ENCODE measurements at places on chromosomes 1 and 21.
A peak's percentile ranks its signal among the peaks of the same experiment; 100 is the strongest.

GRCh38 chr1:196400478-196401451 lies 207.5 kb downstream of the KCNT2 start:
- no peak for DNase-seq

- no peak for DNase-seq
These were observed 142.1 kb upstream of the COL11A1 start for GRCh38 chr1:103250441-103250861.

DNA sequence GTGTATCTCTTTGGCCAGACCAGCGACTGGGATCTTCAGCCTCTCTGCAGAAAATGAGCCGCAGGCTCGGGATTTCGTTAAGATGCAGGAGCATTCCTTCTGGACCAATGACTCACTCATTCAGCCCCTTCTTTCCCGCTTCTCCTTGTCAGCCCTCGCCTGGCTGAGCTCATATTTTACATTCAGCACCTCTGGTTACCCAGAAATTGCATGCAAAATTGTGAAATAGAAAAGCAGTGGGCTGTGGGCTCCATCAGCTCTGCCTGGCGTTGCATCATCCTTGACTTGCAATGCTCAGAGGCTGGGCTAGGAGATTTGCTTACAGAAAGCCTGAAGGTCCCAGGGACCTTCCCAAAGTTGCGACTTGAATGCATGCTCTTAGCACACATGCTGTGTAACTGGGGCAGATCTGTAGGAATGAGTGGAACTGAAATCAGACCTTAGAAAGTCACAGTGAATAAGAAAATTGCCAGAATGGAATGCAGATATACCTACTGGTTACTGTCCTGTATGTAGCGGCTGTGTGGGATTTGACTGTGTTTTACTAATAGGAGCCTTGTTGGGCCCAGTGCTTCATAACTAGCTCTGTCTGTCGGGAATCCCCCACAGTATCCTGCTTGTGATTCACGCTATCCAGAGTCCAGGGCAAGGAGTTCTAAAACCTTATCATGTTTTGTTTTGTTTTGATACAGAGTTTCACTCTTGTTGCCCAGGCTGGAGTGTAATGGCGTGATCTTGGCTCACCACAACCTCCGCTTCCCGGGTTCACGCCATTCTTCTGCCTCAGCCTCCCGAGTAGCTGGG lies 444.8 kb downstream of the KIF26B start:
- DNase-seq, result no peak

GRCh38 chr1:161021970-161022353 lies 1.0 kb upstream of the F11R start:
- DNase-seq, result no peak

- DNase-seq, result no peak
These were observed 43.5 kb downstream of the RPAP2 start for GRCh38 chr1:92342401-92342800.

GRCh38 chr1:56931686-56932085 lies 34.1 kb downstream of the C8B start:
- peak; percentile 91 for DNase-seq

- DNase-seq, result no peak
These were observed 53.5 kb downstream of the PTPRF start for GRCh38 chr1:43584204-43584603.

- DNase-seq, result no peak
These were observed 117.7 kb downstream of the ERG start for GRCh38 chr21:38380481-38381137.

DNA sequence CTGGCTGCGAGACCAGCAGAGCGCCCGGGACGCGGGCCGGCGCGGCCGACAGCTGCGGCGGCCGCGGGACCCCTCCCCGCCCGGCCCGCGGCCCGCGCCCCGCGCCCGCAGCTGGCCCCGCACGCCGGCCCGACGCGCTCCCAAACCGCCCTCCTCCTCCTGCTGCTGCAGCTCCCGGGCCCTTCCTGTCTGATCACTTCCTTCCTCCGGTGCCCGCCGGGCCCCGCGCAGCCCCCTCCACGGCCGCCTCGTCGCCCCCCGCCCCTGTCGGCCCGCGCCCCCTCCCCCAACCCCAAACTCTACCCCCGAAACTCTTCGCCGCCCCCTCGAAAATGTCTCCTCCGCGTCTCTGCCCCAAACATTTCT lies 594 bp downstream of the LUZP1 start:
- DNase-seq, result no peak

- DNase-seq, result no peak
These were observed 8.4 kb downstream of the TNFRSF1B start for GRCh38 chr1:12174924-12175810.

GRCh38 chr1:31441073-31441472 lies 28.1 kb downstream of the SERINC2 start:
- no peak for DNase-seq

- DNase-seq, result no peak
These were observed 2.4 kb upstream of the TMEM52 start for GRCh38 chr1:1921459-1921862.

DNA sequence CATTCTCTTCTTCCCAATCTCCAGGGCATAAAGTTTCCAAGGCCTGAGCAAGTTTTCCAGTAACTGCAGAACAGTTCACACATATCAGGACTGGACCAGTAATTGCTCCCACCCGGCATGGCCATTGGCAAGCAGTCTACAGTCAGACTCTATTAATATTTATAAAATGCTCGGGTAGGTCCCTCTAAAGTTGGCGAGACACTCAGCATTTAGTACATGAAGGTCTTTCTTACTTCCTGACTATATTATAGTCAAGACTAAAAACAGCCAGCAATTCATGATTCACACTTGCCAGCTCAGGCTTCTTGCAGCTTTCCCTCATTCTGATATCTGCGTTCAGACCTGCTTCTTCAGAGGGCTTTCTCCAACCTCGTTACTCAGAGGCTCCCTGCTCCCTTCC lies 25.4 kb downstream of the GADD45A start:
- no peak for DNase-seq

GRCh38 chr1:206892351-206892984 lies 4.8 kb upstream of the IL24 start:
- DNase-seq, result no peak

DNA sequence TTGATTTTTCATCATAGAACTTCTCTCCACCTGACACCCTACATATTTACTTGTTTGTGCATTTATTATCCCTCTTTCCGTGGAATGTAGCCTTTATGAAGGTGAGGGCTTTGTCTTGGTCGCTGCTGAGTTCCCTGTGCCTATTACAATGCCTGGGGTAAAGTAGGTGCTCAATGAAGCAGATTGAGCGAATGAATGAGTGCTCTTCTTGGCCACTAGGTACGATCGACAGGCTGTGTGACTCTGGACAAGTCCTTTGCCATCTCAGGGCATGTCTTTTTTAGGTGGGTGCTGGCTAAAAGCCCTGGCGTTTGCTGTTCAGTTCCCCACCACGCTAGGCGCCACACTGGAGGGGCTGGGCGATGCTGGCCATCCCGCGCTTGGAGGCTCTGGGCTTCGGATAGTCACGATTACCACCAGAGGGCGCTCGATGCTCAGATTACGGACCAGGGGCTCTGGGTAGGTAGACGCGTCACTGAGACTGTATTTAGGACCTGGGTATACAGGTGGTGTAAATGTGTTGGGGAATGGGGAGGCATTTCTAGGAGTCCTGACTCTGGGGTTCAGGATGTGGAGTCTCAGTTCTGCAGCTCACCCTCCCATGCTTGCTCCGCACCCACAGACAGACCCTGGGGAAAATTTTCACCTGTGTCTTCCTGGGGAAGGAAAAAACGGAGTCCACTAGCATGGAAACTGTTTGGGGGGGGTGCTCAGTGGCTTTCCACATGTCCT lies 71.0 kb upstream of the CSF3R start:
- DNase-seq, result peak; percentile 63

- no peak for DNase-seq
These were observed 11.3 kb upstream of the RIPK4 start for GRCh38 chr21:41777951-41778815.

DNA sequence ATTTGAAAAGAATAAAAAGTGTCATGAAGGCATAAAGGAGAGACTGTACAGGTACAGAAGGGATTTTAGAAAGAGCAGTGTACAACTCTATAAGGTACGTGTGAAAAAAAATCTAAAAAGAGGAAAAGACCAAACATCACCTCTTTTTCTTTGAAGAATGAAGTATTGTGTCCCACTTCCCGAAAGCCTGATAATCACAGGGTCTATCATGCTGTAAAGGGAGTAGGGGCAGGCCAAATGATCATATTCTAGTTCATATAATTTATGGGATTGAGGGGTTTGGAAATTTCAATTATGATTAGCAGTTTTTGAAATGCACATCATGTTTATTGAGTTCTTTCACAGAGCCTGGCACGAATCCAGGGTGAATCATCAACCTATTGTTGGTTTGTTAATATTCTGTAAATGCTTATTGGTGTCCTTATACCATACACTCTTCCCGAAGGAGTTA lies 910 bp upstream of the RERE start:
- no peak for DNase-seq

GRCh38 chr1:234866007-234866866 lies 256.3 kb upstream of the IRF2BP2 start:
- DNase-seq, result no peak

DNA sequence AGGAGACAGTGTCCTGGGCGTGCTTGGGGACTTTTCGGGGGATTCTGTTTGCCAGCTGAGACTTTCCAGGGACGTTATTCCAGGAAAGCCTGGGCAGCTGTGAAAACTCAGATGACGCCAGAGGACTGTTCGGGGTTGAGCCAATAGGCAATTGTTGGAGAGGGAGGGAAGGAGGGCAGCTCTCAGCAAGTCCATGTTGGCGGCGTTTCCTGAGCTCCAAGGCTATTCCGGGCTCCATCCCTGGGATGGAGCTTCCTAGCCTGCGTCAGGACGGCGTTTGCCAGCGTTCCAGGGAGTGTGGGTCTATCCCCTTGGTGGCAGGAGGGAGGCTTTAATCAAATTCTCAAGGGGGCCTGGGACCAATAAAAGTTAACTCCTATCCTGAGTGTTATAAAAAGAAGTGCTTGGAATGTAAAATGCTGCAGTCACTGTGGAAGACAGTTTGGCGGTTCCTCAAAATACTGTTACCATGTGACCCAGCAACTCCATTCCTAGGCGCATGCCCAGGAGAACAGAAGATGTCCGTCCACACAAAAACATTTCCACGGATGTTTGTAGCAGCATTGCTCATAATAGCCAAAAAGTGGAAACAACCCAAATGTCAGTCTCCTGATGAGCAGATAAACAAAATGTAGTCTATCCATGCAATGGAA lies 15.2 kb downstream of the SLC27A3 start:
- DNase-seq, result peak; percentile 31

GRCh38 chr1:84742653-84743052 lies 52.4 kb upstream of the SSX2IP start:
- no peak for DNase-seq

DNA sequence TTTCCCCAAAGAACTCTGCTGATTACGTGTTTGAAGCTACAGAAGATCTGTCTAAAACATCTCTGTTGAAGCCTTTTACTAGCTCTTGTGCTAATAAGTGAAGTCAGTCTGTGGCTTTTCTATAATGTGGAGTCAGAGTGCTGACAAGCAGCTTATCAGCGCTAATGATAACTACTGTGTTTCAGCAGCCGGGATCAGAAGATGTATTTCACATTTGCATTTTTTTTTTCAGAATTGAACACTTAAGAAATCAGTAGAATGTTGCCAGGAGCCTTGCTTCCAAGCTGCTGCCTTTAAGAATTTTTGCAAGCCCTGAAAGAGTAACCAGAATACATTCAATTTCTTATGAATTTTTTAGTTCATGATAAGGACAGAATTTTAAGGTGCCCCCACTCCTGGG lies 519.4 kb upstream of the NR5A2 start:
- DNase-seq, result no peak

GRCh38 chr1:200610846-200611245 lies 9.7 kb downstream of the KIF14 start:
- no peak for DNase-seq

- DNase-seq, result no peak
These were observed 194.0 kb downstream of the NPHP4 start for GRCh38 chr1:5798151-5798730.

DNA sequence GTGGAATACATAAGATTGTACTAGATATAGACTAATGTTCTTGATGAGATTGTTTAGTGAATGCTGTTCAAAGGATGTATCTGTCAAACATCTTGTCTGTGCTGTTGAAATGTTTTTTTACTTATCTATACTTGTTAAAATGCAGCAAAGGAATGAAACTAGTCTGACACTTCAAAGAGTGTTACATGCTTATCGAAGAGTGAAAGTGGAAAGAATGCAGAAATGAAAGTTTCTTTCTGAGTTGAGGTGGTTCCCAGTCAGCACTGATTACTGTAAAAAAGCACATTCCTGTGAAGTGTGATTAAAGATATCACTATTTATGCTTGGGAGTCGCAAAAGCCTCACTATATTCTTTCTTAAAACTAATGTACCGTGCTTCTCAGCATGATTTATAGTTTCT lies 1225.2 kb downstream of the NCAM2 start:
- DNase-seq, result no peak

DNA sequence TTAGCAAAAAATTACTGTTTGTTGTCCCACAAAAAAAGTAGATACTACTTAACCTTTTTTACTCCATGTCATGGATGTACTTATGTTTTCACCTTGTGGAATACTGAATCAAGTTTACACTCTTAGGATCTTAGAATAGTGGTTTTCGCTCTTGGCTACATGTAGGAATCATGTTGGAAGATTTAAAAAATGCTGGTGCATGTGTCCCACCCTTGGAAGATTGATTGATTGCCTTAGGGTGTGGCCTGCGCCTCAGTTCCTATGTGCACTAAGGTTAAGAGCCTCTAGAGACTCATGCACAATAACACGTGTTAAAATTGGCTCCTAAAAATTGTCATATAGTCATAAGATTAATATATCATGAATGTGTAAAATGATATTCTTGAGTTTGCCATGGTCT lies 25.0 kb downstream of the HS2ST1 start:
- DNase-seq, result no peak

GRCh38 chr1:18726368-18726767 lies 95.7 kb downstream of the PAX7 start:
- no peak for DNase-seq

GRCh38 chr21:33075128-33075527 lies 5.2 kb downstream of the OLIG1 start:
- peak; percentile 18 for DNase-seq

GRCh38 chr1:41161846-41162245 lies 80.3 kb downstream of the SCMH1 start:
- DNase-seq, result no peak

DNA sequence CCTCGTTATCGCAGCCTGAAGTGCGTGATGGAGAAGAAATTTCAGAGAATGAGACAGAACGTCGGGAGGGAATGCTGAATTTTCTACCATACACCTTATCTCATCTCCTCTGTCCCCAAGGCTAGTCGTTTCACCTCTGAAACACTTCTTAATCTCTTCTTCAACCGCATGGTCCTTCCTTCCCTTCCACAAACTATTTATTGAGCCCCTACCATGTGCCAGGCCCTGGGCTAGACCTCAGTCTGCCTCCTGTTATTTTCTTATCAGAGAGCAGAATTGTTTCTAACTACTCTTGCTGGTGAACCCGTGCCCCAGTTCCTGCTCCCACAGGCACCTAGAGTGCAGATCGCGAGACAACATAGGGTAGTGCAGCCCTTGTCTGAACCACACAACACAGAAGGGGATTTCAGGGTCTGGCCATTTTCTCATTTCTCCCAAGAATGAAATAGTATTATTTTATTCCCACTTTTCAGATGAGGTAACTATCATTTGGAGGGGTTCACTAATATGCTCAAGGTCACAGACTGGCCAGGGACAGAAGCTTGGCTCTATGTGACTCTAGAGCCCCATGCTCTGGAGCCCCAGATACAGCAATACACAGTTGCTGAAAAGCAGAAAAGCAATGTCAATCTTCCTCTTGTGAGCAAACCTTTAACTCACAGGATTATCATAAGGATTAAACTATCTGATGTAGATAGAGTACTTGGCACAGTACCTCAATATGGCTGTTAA lies 598 bp upstream of the ADIPOR1 start:
- no peak for DNase-seq

GRCh38 chr1:54982739-54983138 lies 2.3 kb downstream of the TMEM61 start:
- no peak for DNase-seq

- no peak for DNase-seq
These were observed at the start of gene DDAH1 for GRCh38 chr1:85465099-85465785. Gene DDAH1, minus strand, starts transcription at chr1:85465159. Its CDS starts 114 bp downstream, at chr1:85465045.
